CD4-positive, alpha-beta T cell (primary cell): ENCODE measurements at places on chromosomes 2 and 18. TPM values are rescaled to one million over a fixed set of nuclear protein-coding genes. Genes with fewer than 3 reads are reported as not detected.
A peak's percentile ranks its signal among the peaks of the same experiment; 100 is the strongest.

DNA sequence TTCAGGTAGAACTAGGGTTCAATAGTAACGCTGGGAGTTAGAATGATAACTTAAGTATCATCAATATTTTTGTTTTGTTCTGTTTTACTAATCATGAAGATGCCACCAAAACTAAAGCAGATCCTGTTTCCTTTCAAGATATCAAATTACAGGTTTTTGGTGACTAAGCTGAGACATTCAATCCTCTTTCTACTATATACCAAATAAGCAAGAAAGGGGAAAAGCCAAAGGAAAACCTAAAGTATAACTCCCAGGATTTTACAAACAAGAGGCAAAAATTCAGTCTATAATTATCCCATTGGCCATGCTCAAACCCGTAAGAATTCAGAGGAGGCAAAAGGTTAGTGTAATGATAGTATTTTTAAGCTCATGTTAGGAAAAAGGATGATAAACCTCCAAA is 175.2 kb upstream of the CCDC150 start:
- no peak for DNase-seq

- no peaks in the 10 kb centered on the region for H3K4me1 ChIP-seq
- no peak overlapping the region for H3K4me3 ChIP-seq
- DNase-seq, result peak; percentile 70
- no peaks in the 10 kb centered on the region for H3K27me3 ChIP-seq
Measured at GRCh38 chr2:3423492-3424170, 44.1 kb downstream of the TRAPPC12 start.

DNA sequence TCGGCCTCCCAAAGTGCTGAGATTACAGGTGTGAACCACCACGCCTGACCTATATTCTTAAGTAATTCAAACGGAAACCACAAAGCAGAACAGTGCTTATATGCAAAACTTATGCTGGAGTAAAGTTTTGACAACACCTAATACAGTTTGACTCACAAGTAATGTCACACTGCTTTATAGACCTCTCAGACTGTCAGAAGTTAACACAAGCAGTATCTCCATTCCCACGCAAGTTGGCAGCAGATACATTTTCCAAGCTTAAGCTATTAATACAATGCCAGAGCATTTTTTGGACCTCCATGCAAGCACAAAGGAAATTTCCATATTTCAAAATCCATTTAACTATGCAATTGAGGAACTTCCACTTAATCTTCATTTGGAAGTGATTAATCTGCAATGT is 21.0 kb upstream of the SANBR start:
- no peaks in the 10 kb centered on the region for H3K27me3 ChIP-seq
- peak; percentile 21 for DNase-seq

- no peaks in the 10 kb centered on the region for H3K36me3 ChIP-seq
- H3K4me1 ChIP-seq, result no peaks in the 10 kb centered on the region
- no peaks in the 10 kb centered on the region for H3K27me3 ChIP-seq
- no peak overlapping the region for H3K4me3 ChIP-seq
Measured at GRCh38 chr2:40606862-40607261, 155.0 kb upstream of the SLC8A1 start.

TNS1 gene
- total RNA-seq, result 0.25 TPM

TMEM17 gene
- not detected for total RNA-seq

- no peak within 1 kb of the TSS for H3K4me3 ChIP-seq
- peaks cover 7% of the 10 kb centered on the region for H3K27me3 ChIP-seq
- no peaks in the 10 kb centered on the region for H3K36me3 ChIP-seq
- H3K27ac ChIP-seq, result no peak within 1 kb of the TSS
- no peaks in the 10 kb centered on the region for H3K4me1 ChIP-seq
Measured at GRCh38 chr2:17518212-17519154, at the start of gene RAD51AP2. Gene RAD51AP2 (minus strand): TSS chr2:17518440. CDS start chr2:17518415, 25 bp downstream.

CASP10 gene
- 13.7 TPM for total RNA-seq

DPP10 gene
- total RNA-seq, result not detected

TIGD1 gene
- 22.1 TPM for total RNA-seq

DNA sequence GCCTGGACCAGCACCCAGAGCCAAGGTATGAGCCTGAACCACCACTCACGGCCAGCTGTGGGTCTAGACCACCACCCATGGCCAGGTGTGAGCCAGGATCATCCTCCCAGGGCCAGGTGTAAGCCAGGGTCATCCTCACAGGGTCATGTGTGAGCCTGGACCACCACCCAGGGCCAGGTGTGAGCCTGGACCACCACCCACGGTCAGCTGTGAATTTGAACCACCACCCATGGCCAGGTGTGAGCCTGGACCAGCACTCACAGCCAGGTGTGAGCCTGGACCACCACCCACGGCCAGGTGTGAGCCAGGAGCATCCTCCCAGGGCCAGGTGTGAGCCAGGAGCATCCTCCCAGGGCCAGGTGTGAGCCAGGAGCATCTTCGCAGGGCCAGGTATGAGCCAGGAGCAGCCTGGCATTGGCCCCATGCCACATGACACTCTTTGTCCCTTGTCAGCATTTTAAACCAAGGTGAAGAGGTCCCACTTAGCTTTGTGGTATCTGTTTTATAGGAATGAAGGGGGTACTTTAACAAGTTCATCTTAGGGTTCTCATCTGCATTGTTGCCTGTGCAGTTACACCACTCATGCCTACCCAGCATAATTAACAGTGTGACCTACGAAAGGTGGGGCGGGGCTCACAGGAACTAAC is 71.2 kb downstream of the AGAP1 start:
- H3K36me3 ChIP-seq, result no peaks in the 10 kb centered on the region
- H3K4me1 ChIP-seq, result no peaks in the 10 kb centered on the region
- peaks cover 14% of the 10 kb centered on the region for H3K27me3 ChIP-seq
- no peak overlapping the region for H3K4me3 ChIP-seq

- no peak for DNase-seq
- no peak overlapping the region for H3K27ac ChIP-seq
- peaks cover 2% of the 10 kb centered on the region for H3K27me3 ChIP-seq
- H3K4me1 ChIP-seq, result no peaks in the 10 kb centered on the region
- no peaks in the 10 kb centered on the region for H3K36me3 ChIP-seq
- no peak overlapping the region for H3K4me3 ChIP-seq
Measured at GRCh38 chr2:229669841-229670240, 44.5 kb downstream of the DNER start.

- H3K27ac ChIP-seq, result no peak overlapping the region
- H3K36me3 ChIP-seq, result no peaks in the 10 kb centered on the region
- no peaks in the 10 kb centered on the region for H3K4me1 ChIP-seq
- no peak for DNase-seq
Measured at GRCh38 chr2:30692829-30693275, 114.4 kb downstream of the CAPN13 start.

RPIA gene
- total RNA-seq, result 21.6 TPM

- H3K4me3 ChIP-seq, result no peak overlapping the region
- DNase-seq, result no peak
- H3K27ac ChIP-seq, result no peak overlapping the region
- H3K36me3 ChIP-seq, result no peaks in the 10 kb centered on the region
- no peaks in the 10 kb centered on the region for H3K4me1 ChIP-seq
- no peaks in the 10 kb centered on the region for H3K27me3 ChIP-seq
Measured at GRCh38 chr18:38025433-38026038, 459.9 kb upstream of the CELF4 start.

- H3K4me3 ChIP-seq, result no peak overlapping the region
- no peak for DNase-seq
- H3K27me3 ChIP-seq, result no peaks in the 10 kb centered on the region
- H3K36me3 ChIP-seq, result no peaks in the 10 kb centered on the region
- peaks cover 2% of the 10 kb centered on the region for H3K4me1 ChIP-seq
- H3K27ac ChIP-seq, result no peak overlapping the region
Measured at GRCh38 chr2:127397568-127398238, 9.9 kb upstream of the MAP3K2 start.

- no peak for DNase-seq
- H3K4me3 ChIP-seq, result no peak overlapping the region
- H3K27ac ChIP-seq, result no peak overlapping the region
- H3K27me3 ChIP-seq, result no peaks in the 10 kb centered on the region
- H3K4me1 ChIP-seq, result no peaks in the 10 kb centered on the region
Measured at GRCh38 chr18:59561612-59562011, 135.6 kb downstream of the CCBE1 start.

FAM110C gene
- 0.16 TPM for total RNA-seq

GRCh38 chr18:50128506-50129271 is 66.3 kb downstream of the MYO5B start:
- DNase-seq, result no peak
- peaks cover 7% of the 10 kb centered on the region for H3K27me3 ChIP-seq
- no peak overlapping the region for H3K27ac ChIP-seq
- no peaks in the 10 kb centered on the region for H3K36me3 ChIP-seq
- no peak overlapping the region for H3K4me3 ChIP-seq
- H3K4me1 ChIP-seq, result no peaks in the 10 kb centered on the region

GRCh38 chr2:177211576-177212105 is 953 bp upstream of the HNRNPA3 start:
- no peaks in the 10 kb centered on the region for H3K27me3 ChIP-seq
- H3K27ac ChIP-seq, result peak overlapping the region; percentile 96
- peaks cover 21% of the 10 kb centered on the region for H3K36me3 ChIP-seq
- H3K4me3 ChIP-seq, result peak overlapping the region; percentile 57

- peak overlapping the region; percentile 87 for H3K27ac ChIP-seq
- no peak for DNase-seq
- H3K4me3 ChIP-seq, result peak overlapping the region; percentile 4
- H3K36me3 ChIP-seq, result no peaks in the 10 kb centered on the region
Measured at GRCh38 chr2:181126311-181126868, 146.0 kb downstream of the UBE2E3 start.
